Fibroblast of skin of scalp (primary cell): ENCODE measurements at places on chromosomes 12 and 14.

DNA sequence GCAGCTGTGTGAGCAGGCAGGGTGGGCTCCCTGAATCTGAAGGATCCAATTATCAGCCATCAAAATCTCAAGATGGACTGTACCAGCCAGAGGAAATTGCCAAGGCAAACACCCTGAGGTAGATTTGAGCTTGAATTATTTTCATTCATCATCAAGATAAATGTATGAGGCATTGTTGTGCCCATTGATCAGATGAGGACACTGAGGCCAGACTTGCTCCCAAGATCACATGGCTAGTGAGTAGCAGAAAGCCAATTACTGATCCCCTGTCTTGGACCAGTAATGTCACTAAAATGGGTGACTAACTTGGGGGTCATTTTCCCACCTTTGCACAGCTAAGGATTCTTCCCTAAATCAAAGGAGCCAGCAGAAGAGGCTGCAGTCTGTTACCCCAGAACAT lies 20.9 kb upstream of the CMKLR1 start:
- no peak for DNase-seq

GRCh38 chr14:23105348-23105824 lies 597 bp upstream of the CIROP start:
- no peak for DNase-seq

DNA sequence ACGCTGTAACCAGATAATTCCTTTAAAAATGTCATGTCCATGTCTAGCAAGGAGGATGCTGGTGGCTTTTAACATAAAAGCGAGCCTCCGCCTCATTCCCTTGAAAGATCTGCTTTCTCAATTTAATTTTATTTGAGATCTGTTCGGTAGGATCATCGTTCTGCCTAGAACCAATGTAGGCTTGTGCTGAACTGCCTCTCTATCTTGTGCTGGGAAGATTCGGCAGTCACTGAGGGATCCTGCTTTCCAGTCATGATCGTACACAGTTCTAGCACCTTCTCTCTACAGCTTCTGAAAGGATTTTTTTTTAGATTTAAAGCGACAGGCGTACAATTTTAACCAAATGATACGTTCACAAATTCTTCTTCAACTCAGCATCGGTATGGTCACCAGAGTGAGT lies 54.3 kb downstream of the PEBP1 start:
- DNase-seq, result peak; percentile 33

DNA sequence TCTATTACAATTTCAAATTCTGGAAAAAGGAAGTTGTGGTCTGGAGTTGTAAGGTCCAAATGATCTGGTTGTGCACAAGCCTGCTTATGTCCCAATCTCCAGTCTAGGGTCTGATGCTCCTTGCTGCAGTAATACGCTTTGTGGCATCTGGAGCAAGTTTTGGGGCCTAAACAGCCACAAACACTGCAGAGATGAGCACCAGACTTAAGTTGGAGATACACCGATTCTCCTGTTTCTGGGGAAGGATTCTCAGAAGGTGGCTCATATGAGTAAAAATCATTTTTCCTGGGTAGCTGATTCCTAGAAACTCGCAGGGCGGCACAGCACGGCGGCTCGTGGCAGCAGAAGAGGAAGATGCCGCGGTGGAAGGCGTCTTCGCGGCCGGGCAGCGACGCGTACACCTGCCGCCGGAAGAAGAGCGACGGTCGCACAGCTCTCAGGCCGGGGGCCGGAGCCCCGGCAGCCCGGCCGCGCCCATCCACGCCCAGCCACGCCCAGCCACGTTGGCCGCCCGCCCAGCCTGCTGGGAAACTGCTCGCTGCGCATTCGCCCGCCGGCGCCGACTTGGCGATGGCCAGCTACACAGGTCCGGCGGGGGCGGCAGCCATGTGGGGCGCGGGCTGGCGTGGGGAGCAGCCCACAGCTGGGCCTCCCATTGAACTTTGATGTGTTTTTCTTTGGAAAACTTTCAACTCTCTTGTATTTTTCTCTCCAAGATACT lies 129.0 kb downstream of the ASCL4 start:
- DNase-seq, result no peak

- no peak for DNase-seq
Observed at GRCh38 chr14:79721399-79722084, 489.8 kb downstream of the DIO2 start.
